ENCODE measurements at places on chromosomes 4 and X.
A peak's percentile ranks its signal among the peaks of the same experiment; 100 is the strongest.

- DNase-seq, result peak; percentile 35
Measured at GRCh38 chr4:185778307-185778706, 33.7 kb downstream of the SORBS2 start.

DNA sequence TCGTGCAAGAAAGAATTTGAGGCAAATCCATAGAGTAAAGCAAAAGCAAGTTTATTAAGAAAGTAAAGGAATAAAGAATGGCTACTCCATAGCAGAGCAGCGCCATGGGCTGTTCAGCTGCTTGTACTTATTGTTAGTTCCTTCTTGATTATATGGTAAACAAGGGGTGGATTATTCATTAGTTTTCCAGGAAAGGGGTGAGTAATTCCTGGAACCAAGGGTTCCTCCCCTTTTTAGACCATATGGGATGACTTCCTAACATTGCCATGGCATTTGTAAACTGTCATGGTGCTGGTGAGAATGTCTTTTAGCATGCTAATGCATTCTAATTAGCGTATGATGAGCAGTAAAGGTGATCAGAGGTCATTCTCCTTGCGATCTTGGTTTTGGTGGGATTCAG, 23.5 kb upstream of the CEP135 start:
- DNase-seq, result no peak

DNA sequence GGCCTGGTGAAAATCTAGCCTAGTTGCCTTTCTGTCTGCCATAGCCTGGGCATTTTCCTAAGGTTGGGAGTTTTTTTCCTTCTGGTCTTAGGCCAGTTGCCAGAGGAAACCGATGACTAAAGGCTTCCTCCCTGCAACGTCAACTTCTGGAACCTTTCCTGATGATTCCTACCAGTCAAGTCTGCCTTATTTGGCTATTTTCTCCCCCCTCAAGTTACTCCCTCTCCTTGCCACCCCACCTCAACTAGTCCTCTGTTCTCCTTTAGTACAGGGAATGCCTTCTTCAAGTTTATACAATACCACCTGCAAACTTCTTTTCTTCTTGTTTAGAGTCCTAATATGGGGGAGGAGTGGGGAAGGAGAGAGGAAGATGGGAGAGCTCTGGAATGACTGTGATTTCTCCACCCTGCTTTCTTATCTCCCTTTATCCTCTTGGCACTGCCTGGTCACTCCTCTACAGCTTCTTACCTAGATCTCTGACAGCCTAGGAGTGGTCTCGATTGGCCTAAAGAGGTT, 10.6 kb downstream of the MSN start:
- DNase-seq, result no peak

- DNase-seq, result no peak
Measured at GRCh38 chr4:186116697-186117096, 12.2 kb downstream of the FAM149A start.

GRCh38 chr4:186304866-186305505, 39.0 kb downstream of the F11 start:
- DNase-seq, result no peak

DNA sequence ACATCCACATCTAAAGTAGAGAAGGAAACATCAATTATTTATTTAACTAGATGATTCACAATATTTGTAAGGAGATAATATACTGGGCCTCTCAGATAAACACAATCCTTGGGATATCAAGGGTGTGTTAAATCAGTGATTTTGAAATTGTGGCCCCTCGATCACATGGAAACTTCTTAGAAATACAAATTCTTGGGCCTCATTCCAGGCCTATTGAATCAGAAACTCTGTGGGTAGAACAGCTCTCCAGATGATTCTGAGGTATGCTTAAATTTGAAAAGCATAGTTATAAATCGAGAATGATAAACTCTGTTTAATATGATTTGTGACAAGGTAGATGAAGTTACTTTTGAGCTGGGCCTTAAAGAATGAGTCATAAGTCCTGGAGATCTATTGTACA, 64.3 kb upstream of the GPR174 start:
- no peak for DNase-seq

- peak; percentile 28 for DNase-seq
Measured at GRCh38 chrX:129522184-129523078, 859 bp downstream of the SMARCA1 start.

- peak; percentile 17 for DNase-seq
Measured at GRCh38 chrX:114583646-114584374, at the start of gene HTR2C. Gene HTR2C (plus strand): TSS chrX:114584086. CDS start chrX:114726937, 142,851 bp downstream.

DNA sequence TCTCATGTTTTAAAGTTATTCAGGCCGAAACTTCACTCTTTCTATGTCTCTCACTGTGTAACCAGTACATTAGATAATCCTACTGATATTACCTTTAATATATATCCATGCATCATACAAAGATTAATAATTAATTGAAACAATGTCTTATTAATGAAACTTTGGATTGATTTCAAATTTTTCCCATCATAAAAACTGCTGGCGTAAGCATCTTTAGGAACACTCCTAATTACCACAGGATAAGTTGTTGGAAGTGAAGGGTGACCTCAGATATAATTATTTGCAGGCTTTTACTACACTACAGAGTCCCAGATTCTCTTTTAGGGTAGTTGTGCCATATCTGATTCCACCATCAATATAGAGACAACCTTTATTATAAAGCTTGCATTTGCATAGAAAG, 181.3 kb upstream of the SFRP2 start:
- no peak for DNase-seq

DNA sequence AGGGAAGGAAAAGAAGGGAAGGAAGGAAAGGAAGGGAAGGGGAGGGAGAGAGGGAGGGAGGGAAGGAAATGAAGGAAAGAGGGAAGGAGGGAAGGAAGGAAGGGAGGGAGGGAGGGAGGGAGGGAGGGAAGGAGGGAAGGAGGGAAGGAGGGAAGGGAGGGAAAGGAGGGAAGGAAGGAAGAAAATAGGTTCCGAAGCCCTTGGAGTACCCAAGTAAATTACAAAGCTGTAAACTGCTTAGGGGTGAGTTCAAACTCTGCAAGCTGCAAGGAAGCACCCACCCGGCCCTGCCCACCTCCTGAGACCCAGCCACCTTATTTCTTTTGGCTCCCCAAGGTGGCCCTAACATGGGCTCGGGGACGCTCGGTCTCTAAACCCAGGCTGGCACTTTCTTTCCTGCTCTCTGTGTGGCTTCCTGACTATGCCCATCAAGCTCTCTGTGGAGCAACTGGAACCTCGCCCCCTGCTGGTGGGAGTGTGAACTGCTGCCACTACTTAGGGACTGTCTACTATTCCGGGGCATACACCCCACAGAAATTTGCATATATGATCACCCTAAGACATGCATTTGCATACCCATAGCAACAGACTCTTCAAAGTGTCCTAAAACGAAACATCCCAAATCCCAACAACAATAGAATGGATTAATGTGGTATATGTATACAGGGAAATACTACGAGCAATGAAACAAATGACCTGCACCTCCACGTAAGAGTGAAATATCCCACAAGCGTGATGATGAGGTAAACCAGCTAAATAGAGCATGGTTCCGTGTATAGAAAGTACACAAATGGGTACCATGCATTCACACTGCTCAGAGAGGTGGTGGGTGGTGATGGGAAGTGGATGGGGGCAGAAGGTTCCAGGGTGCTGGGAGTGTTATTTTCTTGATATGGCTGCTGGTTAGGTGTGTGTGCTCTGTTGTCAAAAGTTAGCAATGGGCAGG, 151.7 kb upstream of the TBL1X start:
- DNase-seq, result no peak

DNA sequence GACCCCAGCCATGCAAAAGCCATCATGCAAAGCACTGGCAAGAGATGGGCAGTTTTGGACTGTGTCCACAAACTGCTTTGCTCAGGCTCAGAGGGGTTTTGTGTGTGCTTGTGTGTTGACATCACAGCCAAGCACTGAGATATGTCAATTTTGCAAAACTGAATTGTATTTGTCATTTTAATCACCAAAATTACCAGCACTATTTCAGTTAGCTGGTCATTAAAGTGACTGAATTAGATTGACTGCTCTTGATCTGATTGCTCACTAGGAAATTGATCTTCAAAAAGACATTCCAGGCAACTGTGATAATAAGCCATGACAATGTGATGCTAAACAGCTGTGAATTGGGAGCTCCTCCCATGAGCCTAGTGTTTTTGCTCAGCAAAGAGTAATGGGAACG, 337.3 kb upstream of the GNPDA2 start:
- no peak for DNase-seq

DNA sequence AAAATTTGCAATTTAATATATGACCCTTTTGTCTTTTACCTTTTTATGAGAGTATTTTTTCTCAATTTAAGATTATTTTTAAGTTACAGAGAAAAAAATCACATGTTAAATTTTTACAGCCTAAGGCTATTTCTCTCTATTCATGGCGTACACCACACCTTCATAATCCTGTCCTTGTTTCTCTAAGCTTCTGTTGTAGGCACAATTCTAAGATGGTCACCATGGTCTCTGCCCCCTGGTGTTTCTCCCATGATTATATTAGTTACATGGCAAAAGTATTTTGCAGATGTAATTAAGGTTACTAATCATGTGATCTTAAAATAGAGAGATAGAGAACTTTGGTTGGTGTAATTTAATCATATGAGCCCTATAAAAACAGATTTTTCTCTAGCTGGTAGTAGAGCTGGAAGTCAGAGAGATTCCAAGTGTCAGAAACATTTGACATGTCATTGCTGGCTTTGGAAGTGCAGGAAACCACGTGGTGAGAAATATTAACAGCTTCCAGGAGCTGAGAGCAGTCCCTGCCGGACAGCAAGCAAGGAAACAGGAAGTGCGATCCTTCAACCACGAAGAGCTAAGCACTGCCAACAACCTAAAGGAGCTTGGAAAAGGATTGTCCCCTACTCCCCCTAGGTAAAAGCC, 89.8 kb downstream of the EIF4E start:
- peak; percentile 1 for DNase-seq

DNA sequence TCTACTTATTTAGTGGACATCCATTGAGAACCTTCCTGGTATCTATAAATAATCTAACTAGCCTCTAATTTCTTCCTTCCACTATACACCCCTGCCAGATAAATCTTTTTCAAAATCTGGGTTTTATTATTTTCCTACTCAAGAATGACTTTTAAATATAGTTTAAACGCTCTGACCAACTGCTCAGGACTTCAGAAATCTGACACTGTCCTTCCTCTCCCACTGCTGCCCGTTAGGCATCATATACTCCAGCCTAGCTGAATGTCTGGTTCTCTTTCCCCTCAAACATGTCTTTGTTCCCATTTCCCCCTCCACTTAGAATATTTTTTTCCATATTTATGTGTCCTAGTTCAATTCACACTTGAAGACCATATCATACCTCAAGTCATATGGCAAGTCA, 35.2 kb upstream of the CBLL2 start:
- DNase-seq, result no peak

DNA sequence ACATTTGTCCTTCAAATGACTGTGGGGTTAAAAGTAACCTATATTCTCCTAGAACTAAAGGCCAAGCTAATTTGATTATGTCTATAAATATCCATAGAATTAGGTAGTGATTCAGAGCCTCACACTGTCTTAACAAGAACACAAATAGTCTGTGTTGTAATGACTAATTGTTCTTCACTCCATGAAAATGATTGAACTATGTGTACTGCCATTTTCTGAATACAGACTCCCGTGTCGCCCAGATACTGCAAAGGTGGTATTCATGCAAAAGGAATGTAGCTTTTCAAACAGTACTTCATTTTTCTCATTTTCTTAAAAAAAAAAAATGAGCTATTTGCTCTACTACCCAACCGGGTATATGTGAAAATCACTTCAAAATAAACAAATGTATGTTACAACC, 11.3 kb upstream of the PHKA2 start:
- no peak for DNase-seq

DNA sequence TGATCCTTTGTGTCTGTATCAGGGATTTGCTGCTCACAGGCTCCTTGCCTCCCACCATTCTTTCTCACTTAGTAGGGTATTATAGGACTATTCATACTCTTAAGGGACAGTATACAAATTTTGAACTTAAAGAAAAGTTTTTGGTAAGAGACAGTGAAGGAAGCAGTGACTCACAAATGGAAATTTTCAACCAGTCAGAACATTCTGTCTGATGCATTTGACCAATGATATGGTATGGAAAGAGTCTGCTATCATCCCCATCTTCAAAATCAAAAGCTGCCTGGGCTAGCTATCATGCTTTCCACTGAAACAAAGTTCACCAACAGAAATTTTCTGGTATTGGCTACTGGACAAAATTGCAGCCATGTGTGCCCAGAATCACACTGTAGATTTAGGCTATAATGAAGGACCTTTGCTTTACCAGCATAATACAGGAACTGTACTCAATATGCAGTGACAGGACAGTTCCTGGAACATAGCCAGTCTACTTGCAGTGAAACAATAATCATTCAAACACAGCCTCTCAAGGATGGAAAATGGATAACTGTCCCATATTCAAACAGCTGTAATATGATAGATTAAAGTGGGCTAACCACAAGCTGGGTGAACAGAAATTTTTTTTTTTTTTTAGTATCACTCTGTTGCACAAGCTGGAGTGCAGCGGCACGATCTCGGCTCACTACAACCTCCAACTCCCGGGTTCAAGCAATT, 109.0 kb upstream of the ACSL4 start:
- DNase-seq, result no peak

GRCh38 chr4:153137159-153137558, 67.1 kb upstream of the TRIM2 start:
- no peak for DNase-seq

DNA sequence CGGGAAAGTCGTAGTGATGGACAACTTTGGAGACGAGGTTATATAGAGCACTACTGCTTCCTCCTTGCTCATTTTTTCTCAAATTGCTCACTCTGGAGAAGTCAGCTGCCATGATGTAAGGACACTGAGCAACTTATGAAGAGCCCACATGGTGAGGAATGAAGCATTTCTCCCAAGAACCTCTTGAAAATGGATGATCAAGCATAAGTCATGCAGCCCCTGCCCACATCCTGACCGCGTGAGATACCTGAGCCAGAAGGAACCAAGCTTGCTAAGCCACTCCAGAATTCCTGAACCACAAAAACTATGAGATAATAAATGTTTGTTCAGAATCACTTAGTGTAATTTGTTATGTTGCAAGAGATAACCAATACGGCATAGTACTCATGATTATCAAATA, 42.8 kb downstream of the PDE5A start:
- no peak for DNase-seq

- DNase-seq, result no peak
Measured at GRCh38 chrX:68571610-68572311, 72.9 kb downstream of the YIPF6 start.

- no peak for DNase-seq
Measured at GRCh38 chr4:37666625-37667071, 19.5 kb downstream of the RELL1 start.

GRCh38 chr4:51998837-51999236, 21.3 kb downstream of the LRRC66 start:
- DNase-seq, result no peak
